NCI-H460 (cell line): ENCODE measurements at places on chromosomes 2 and 18.

DNA sequence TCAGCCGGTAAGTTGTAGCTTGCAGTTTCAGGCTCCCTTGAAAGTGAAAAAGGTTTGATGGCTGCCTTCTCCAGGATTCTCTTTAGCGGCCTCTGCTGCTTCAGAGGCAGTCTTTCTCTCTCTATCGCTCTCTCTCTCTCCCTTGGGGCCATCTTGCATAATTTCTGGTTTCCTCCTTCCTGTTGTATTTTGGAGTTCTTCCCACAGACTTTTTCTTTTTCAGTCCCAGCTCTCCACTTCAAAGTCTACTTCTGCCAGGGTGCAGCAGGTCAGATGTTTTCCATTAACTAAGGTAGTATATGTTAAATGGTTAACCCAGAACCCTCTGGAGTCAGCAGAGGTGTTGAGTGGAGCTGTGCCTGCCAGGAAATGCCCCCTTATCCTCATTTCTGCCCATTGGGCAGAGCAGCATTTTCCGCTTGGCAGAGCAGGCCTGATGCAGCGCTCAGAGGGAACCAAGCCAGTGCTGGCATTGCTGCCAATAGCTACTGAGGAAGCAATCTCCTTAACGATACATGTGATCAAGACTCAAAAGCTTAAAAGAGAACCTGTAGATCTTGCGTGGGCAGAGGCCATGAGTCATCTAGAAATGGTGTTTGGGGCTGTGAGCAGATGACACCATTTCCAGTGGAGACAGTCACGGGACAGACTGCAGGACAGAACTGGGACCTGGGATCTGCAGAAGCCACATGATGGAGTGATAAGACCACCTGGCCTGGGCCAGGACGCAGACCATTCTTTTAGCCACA is 20.8 kb downstream of the DBI start:
- peak; percentile 27 for DNase-seq

DNA sequence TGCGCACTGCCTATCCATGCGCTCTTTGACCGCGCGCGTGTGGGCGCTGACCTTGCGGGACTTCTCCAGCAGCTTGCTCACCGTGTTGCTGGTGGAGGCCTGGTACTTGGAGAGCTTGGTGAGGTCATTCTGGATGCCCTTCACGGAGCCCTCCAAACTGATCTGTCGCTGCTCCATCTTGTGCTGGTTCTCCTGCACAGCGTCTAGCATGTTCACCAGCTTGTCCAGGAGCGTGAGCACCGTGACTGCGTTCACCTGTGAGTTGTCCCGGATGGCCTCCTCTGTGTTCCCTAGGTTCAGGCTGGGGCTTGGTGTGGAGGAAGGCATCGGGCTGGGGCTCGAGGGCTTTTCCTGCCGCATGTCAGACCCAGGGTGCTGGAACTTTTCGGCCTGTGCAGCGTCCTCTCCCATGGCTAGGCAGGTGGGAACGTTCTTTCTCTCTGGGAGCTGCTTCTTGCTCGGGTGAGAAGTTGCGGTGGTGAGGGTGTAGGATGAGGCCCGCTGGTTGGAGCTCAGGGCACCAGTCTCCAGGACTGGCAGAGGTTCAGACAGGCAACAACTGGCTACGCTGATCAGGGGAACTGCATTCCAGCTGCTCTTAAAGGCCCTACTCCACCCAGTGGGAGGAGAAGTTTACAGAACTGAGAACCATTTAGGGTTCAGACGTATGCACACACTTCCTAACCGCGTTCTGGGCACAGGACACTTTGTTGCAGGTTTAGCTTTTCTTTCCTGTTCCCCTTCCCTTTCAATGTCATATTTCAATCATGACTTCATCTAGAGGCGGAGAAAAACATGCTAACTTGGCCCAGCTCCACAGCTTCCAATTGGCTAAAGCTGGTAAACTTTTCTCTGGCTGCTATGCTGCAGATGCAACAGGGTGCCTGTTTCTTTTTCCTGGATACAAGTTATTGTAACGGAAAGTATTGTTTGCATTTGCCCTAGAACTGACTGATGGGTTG is at the start of gene CAVIN2:
Gene CAVIN2, minus strand, starts transcription at position 574 of the 962 bp plus-strand sequence. Its CDS starts 163 bp downstream, at position 411.
- DNase-seq, result peak; percentile 84

- no peak for DNase-seq
Measured at GRCh38 chr2:179265082-179265510, 464 bp upstream of the SESTD1 start.

DNA sequence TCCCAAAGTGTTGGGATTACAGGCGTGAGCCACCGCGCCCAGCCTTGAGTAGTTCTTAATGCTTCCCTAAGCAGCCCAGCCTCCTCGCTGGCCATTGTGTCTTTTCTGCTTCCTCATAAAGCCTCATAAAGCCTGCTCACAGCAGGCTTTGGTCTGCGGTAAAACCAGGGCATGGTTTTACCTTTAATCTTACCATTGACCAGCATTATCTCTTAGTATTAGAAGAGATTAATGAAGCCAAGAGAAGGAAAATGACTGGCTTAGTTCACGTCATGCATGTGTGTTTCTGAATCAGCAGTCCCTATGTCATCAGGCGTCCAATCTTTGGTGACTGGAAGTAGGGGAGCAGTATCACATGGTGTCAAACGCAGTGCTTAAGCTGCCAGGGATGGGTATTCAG is 14.9 kb upstream of the CDCA7 start:
- no peak for DNase-seq

DNA sequence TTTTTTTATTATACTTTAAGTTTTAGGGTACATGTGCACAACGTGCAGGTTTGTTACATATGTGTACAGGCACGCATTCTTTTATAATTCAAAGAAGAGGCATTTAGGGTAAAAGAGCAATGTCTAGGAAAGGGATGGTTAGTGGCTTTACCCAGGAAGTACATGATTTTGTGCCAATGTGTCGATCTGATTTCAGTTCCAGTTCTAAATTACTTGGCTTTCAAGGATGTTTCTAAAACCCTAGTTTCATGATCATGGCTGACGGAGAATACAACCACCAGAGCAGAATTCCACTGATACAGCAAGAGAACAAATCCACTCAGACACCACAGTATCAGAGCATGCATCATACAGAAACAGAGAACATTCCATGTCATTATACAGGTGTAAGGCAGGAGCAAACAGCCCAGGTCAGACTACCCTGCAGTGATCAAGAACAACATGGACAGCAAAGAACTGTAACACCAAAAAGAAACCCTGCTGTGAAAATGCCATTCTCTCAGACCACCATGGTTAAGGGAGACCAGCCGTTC is 116.7 kb upstream of the STK17B start:
- DNase-seq, result no peak

DNA sequence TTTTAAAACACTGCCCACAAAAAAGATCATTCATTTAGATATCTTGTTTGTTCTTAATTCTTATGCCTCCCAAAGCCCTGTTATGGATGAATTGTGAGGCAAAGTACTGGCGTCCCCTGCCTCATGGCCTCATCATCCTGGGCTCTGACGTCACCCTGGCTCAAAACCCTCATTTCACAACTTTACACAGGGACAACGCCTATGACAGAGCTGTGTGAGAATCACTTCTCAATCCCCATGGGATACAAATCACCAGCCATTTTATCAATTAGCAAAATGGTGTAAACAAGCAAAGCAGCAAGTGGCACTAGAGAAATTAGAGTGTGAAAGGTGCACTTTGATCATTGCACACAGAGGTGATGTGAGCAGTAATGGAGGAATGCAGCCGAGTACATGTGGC is 16.6 kb downstream of the FHOD3 start:
- peak; percentile 97 for DNase-seq

DNA sequence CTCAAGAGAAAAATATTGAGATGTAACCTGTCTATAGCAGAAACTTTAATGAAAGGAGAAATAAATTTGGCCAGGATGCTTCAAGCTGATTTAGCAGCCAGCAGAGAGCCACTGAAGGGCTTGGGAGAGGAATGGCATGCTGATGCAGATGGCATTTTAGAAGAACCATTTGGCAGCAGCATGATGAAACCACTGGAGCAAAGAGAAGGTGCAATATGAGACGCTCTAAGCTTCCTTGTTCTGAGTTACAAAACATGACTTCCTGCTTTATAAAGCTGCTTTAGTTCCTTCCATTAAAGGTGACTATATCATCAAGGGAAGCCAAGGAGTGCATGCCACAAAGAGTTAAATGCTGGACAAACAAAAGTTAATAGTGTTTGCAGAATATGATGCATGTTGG is 189.7 kb downstream of the PID1 start:
- no peak for DNase-seq

GRCh38 chr2:156483741-156484173 is 47.6 kb downstream of the GPD2 start:
- DNase-seq, result no peak
